Activated CD8-positive, alpha-beta memory T cell treated with anti-CD3 and anti-CD28 coated beads for 1 hour (primary cell): ENCODE measurements at places on chromosomes 7 and 10.

DNA sequence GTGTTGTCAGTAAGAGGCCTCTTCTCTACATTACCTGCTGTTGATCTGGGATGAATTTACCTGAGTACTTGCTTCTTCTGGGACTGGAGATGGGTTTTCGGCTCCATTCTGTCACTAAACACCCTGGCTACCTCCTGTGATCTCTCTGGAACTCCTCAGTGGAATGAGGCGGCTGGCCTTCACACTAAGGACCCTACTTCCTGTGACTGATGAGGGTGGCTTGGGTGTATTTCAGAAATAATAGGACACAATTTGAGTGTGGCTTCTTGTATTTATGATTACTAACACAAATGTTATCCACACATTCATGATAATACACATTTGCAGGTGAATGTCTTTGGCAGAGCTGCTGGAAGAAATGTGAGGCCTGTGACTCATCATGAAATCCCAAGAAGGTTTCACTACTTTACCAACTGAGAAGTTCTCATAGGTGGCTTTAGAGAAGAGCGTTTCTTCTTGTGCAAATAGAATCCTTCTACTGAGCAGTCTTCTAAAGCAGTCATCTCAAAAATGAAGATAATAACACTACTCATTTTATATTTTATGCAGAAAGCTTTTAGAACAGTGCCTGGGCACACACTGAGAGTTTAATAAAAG, 21.3 kb upstream of the EVX1 start:
- DNase-seq: no peak

DNA sequence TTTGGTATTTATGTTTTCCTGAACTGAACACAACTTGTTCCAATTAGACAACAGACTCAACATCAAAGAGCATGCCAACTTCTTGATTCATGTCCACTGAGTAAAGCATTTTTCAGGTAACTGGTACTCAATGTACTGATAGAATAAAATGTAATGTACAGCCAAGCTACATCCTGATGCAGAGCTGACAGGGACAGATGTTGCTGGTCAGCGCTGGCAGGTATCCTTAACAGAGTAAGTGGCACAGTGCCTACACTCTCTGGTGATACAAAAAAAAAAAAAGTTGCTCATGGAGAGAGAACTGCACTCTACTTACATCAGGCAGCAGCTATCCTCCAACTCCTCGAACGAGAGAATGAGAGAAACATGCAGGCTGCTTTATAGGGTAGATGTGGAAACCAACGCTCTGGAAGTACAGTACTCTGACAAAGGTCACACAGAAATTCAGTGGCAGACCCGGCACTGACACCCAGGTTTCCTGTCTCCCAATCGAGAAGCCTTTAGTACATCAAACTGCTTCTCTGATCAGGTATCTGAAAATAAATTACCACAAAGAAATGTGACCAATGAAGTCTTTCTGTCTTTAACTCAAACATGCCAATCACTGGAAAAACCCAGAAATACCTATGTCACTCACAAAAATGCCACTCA, 4.6 kb downstream of the ITGB1 start:
- DNase-seq: no peak

- no peak for DNase-seq
Observed at GRCh38 chr7:23691320-23691719, 11.3 kb downstream of the FAM221A start.

DNA sequence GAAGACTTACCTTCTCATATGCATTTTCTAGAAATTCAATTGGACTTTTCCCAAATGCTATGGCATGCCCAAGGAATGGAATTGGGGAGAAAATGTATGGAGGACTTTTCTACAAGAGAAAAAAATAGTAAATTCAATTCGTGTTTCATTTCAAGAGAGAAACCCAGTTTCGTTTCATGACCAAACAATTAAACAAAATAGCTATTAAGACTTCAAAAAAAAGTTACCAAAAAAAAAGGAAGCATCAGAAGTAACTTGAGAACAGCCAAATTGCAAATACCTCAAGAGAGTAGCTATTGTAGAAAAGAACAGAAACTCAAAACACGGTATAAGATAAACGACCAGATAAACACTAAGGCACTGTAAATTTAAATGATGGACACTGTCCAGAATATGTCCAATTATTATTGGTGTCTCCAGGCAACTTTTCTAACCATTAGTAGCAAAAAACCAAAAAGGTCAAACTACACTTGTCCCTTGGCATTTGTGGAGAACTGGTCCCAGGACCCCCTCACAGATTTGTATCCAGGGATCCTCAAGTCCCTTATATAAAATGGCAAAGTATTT, 2.4 kb downstream of the CYP51A1 start:
- DNase-seq: no peak

DNA sequence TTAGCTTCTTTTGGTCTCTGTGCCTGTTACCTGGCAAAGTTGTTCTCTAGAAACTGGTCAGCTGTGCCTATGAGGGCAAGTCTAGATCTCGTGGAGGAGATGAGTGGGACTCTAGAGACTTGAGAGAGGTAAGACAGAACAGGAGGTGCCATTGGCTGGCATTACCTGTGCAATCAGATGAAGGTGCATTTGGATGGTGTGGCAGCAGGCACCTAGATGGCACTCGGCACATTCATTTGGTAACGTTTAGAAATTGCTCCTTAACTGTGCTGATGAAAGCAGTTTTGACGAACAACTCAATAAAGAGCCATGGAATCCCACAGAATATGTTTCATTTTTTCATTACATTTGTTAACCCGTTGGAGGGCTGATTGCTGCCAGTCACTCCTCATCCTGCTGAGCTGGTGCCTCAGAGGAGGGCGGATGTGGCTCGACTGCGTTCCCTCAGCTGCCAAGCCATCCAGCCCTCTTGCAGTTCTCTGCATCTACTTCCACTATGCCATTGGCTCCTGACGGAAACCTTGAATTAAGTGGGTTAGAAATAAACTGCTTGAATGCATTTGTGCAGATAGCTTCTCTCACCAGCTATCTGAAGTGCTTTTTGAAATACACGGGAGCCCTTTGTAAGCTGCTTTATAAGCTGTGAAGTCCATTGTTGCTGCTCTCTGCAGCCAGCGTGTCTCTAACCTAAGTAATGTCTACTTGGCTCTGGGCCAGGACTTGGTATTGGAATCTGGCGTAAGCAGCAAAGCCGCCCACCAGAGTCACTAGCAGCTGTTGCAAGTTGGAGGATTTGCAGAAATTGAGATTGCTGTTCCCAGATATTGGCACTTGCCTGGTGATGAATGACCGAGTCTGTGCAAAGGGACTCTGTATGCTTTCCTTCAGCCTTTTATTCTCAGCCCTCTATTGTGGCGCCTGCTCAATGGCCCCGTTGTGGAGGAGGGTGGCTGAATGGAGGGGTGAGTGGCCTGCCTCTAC, 87.4 kb downstream of the LRRC4 start:
- DNase-seq: no peak

DNA sequence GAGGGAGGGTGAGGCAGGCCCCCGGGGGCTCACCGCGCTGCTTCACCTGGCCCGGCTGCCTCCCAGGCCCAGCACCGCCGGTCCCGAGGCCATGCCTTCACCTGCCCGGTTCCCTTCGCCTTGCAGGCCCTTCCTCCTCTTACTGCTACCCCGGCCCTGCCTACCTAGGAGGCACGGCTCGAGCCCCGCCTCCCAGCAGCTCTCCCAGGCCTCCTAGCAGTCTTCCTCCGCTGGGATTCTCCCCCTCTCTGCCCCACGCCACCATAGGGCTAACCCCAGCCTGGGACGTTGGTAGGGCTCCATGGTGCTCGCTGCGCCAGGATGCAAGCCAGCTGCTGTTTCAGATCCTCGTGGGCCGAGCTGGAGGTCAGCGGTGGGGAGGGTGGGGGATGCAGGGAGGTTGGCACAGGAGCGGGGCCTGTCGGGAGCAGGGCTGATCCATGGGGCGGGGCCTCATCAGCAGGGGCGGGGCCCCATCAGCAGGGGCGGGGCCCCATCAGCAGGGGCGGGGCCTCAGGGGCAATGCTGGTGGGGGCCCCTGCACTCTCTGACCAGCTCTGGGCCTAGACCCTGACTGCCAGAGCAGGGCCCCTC, 63.3 kb downstream of the RASGEF1A start:
- no peak for DNase-seq

DNA sequence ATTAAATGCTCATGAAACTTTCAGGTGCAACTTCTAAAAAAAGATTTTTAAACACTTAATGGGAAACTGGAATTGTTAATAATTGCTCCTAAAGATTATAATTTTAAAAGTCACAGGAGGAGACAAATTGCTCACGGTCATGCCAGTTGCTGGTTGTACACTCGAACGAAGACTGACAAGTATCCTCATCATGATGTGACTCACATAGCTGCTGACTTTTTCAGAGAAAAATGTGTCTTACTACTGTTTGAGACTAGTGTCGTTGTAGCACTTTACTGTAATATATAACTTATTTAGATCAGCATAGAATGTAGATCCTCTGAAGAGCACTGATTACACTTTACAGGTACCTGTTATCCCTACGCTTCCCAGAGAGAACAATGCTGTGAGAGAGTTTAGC, 79.3 kb downstream of the ITGB8 start:
- DNase-seq: no peak
